Endothelial cell (in vitro differentiated cells): ENCODE measurements at places on chromosomes 12 and 14. TPM values are rescaled to one million over a fixed set of nuclear protein-coding genes. Genes with fewer than 3 reads are reported as not detected.

DNA sequence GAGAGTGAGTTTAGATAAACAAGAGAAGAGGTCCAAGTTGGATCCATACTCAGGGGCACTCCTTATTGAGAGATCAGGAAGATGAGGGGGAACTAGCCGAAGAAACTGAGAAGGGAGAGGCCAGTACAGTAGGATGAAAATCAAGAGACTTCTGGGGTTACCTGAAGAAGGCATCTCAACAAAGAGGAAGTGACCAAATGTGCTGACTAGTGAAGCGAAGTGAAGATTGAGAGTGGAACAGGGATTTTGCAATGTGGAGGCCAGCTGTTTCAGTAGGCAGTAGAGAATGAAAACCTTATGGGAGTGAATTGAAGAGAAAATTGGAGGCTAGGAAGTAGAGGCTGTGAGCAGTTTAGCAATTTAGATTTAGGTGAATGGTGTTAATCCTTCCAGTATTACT is 153.0 kb downstream of the SYNE2 start:
- no peak for DNase-seq
- peaks cover 3% of the 10 kb centered on the region for H3K27me3 ChIP-seq
- no peak overlapping the region for H3K4me3 ChIP-seq

DNA sequence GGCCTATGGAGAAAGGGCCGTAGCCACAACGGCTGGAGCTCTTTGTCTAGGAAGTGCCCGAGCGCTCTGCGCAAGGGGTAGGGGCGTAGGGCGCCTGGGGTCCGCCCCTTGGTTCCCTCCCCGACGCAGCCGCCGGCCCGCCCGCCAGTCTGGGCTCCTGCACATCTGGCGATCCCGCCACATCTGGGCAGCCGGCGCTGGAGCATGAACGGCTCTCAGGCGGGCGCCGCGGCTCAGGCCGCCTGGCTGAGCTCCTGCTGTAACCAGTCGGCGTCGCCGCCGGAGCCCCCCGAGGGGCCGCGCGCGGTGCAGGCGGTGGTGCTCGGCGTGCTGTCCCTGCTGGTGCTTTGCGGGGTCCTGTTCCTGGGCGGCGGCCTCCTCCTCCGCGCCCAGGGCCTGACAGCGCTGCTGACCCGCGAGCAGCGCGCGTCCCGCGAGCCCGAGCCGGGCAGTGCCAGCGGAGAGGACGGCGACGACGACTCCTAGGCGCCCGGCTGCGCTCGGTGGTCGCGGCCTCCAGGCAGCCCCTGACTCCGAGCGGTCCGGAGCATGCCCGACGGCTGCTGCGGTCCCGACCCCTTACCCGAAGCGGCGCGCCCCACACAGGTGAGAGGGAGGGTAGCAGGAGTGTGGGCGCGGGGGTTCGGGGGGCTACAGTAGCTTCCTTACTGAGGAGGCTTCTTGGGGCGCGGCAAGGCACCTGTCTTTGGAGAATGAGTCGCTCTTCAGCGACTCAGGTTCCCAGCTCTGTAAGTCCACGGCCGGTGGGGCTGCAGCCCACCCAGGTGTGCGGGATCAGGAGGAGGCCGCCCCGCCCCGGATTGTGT is at the start of gene SMIM41:
SMIM41 (plus strand) TSS at position 129 of the 827 bp plus-strand sequence; CDS start at position 205, 76 bp downstream.
- no peak for DNase-seq
- peaks cover 8% of the 10 kb centered on the region for H3K27me3 ChIP-seq
- no peak within 1 kb of the TSS for H3K27ac ChIP-seq
- no peak within 1 kb of the TSS for H3K4me3 ChIP-seq
- peaks cover 10% of the 10 kb centered on the region for H3K4me1 ChIP-seq

DNA sequence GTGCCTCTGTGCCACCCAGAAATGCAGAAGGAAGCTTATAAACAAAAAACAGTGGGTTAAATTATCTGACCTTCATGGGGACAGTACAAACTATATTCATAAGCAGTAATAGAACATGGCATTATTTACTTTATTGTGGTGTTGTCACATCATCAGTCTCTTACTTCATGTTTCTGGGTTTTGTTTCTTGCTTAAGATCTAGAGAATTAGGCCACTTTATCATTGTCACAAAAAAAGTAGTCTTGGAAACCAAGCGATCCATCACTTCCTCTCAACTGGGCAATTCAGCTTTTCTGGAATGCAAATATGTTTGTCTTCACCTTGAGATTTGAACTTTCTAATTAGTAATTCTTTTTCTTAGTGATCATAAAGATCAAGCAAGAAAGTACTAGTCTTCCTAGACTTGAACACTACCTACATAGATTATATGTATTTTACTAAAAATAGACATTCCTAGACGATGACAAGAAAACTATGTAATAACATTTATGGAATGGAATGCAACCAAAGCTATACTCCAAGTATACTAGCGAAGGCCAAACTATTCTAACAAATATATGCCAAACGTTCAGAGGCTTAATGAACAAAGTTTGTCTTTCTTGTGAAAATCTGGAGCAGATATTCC is 363.4 kb downstream of the DAD1 start:
- no peak overlapping the region for H3K27ac ChIP-seq
- no peaks in the 10 kb centered on the region for H3K4me1 ChIP-seq
- no peaks in the 10 kb centered on the region for H3K27me3 ChIP-seq
- H3K36me3 ChIP-seq = no peaks in the 10 kb centered on the region

DNA sequence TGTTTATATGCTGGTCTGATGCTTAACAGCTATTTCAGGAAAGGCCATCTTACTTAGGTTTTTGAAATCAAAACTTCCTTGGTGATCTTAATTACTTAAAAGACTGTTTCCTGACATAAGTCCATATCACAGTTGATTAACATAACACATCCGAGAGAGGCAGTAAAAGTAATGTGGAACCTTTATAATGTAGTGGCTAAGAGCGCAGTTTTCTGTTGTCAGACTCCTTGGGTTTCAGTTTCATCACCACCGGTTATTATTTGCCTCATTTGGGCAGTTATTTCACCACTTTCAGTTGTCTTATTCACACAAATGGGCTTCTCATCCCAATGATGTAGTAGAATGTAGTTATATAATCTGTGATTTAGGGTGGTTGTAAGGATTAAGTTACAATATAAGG is 30.9 kb downstream of the TBC1D15 start:
- peaks cover 3% of the 10 kb centered on the region for H3K27me3 ChIP-seq
- no peak overlapping the region for H3K4me3 ChIP-seq
- peaks cover 15% of the 10 kb centered on the region for H3K4me1 ChIP-seq
- no peak overlapping the region for H3K27ac ChIP-seq
- DNase-seq = no peak

- H3K36me3 ChIP-seq = no peaks in the 10 kb centered on the region
- no peak for DNase-seq
Observed at GRCh38 chr12:92255741-92256140, 110.1 kb upstream of the BTG1 start.

- H3K27ac ChIP-seq = no peak overlapping the region
- peaks cover 19% of the 10 kb centered on the region for H3K27me3 ChIP-seq
- peaks cover 30% of the 10 kb centered on the region for H3K4me1 ChIP-seq
- H3K4me3 ChIP-seq = no peak overlapping the region
- peaks cover 13% of the 10 kb centered on the region for H3K36me3 ChIP-seq
- no peak for DNase-seq
Observed at GRCh38 chr12:53756300-53757100, 4.7 kb upstream of the CISTR start.

Gene ASCL1
- total RNA-seq = not detected

DNA sequence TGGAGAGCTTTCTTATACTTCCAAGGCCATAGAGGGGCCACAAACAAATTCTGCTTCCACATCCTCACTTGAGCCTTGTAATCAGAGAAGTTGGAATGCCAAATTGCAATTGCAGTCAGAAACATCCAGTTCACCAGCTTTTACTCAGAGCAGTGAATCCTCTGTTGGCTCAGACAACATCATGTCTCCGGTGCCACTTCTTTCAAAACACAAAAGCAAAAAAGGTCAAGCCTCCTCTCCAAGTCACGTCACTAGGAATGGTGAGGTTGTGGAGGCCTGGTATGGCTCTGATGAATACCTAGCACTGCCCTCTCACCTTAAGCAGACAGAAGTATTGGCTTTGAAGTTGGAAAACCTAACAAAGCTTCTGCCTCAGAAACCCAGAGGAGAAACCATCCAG is 217.1 kb downstream of the AKAP6 start:
- H3K4me3 ChIP-seq = no peak overlapping the region
- DNase-seq = no peak
- no peaks in the 10 kb centered on the region for H3K27me3 ChIP-seq
- H3K27ac ChIP-seq = no peak overlapping the region
- H3K36me3 ChIP-seq = no peaks in the 10 kb centered on the region
- H3K4me1 ChIP-seq = peaks cover 7% of the 10 kb centered on the region

DNA sequence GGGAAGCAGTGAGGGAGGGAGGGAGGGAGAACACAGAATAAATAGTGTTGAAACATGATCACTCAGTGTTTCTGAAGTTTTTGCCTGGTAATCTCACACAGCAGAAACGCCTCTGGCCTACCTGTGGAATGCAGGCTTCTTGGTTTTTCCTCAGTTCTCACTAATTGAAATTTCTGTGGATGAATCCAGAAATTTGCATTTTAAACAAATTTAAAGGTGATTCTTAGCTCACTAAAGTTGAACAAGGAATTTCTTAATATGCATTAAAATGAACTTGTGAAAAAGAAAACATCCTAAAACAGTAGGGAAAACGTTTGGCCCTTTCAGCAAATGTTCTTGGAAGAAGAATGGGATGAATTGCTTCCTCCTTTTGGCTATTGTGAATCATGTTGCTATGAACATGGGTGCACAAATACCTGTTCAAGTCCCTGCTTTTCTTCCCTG is 1.4 kb downstream of the RNASE9 start:
- H3K4me3 ChIP-seq = no peak overlapping the region
- H3K27ac ChIP-seq = no peak overlapping the region
- no peak for DNase-seq
- H3K36me3 ChIP-seq = no peaks in the 10 kb centered on the region

DNA sequence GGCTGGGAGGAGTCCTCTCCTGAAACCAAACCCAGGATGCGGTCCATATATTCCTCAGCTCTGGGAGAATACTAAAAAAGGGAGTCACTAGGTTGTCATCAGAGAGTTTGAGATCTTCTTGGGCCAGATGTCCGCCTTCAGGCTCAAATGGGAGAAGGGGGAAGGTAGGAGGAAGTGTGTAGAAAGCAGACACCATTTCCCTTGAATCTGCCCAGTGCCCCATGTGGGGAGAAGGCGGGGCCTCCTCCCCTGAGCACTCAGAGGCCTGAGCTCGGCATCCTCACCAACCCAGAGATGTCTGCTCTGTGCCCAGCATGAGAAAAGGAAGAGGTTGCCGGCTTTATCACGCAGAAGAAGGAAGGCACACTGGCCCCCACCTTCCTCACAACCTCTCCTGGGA is 37.3 kb downstream of the LTBP2 start:
- H3K27ac ChIP-seq = no peak overlapping the region
- no peak for DNase-seq
- no peak overlapping the region for H3K4me3 ChIP-seq
- no peaks in the 10 kb centered on the region for H3K36me3 ChIP-seq

- H3K4me3 ChIP-seq = no peak overlapping the region
- no peaks in the 10 kb centered on the region for H3K4me1 ChIP-seq
- DNase-seq = no peak
- no peaks in the 10 kb centered on the region for H3K36me3 ChIP-seq
- H3K27ac ChIP-seq = no peak overlapping the region
Observed at GRCh38 chr12:89760783-89761182, 52.1 kb upstream of the ATP2B1 start.

- no peaks in the 10 kb centered on the region for H3K4me1 ChIP-seq
- H3K4me3 ChIP-seq = no peak overlapping the region
- DNase-seq = no peak
- H3K36me3 ChIP-seq = no peaks in the 10 kb centered on the region
Observed at GRCh38 chr12:52296572-52297215, 5.4 kb upstream of the KRT81 start.

Gene PMCH
- total RNA-seq = not detected

Gene BTBD7
- total RNA-seq = 71.1 TPM

GRCh38 chr14:79764323-79764722 is 447.0 kb downstream of the DIO2 start:
- no peak for DNase-seq
- no peaks in the 10 kb centered on the region for H3K27me3 ChIP-seq
- H3K36me3 ChIP-seq = no peaks in the 10 kb centered on the region
- no peak overlapping the region for H3K4me3 ChIP-seq
- H3K27ac ChIP-seq = no peak overlapping the region

DNA sequence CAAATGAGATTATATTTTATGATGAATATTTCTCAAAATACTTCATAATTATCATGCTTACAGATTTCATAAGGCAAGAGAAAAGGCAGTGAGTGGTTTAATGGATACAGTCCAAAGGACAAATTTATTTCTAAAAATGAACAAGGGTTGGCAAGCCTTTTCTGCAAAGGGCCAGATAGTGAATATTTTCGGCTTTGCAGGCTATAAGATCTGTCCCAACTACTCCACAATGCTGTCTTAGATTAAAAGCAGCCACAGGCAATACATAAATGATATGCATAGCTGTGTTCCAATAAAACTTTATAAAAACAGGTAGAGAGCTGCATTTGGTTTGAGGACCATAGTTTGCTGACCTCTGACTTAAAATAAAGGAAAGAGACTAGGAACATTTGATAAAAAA is 42.9 kb upstream of the STK38L start:
- no peaks in the 10 kb centered on the region for H3K4me1 ChIP-seq
- no peak for DNase-seq
- no peaks in the 10 kb centered on the region for H3K36me3 ChIP-seq
- H3K27me3 ChIP-seq = no peaks in the 10 kb centered on the region

GRCh38 chr14:45426685-45427282 is 173.8 kb upstream of the MIS18BP1 start:
- H3K4me1 ChIP-seq = no peaks in the 10 kb centered on the region
- no peak overlapping the region for H3K27ac ChIP-seq
- no peaks in the 10 kb centered on the region for H3K27me3 ChIP-seq
- H3K36me3 ChIP-seq = no peaks in the 10 kb centered on the region

DNA sequence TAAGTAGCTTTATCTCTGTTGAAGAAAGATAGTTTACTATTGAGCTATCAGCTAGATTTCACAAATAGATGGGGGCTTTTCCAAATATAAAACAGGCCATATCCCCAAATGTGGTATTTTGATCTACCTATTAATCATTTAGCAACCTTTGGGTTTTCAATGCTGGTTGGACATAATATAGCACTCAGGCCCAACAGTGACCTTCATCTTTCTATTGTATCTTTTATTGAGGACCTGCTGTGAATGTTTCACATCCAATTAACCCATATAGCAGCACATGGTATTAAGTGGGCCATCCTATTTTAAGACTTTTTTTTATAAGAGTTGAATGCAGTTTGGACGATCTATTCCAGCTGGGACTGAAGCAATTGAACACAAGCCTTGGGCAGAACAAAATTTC is 10.0 kb upstream of the NR1H4 start:
- peaks cover 3% of the 10 kb centered on the region for H3K4me1 ChIP-seq
- H3K27me3 ChIP-seq = no peaks in the 10 kb centered on the region
- DNase-seq = no peak
- H3K36me3 ChIP-seq = no peaks in the 10 kb centered on the region
- no peak overlapping the region for H3K4me3 ChIP-seq
- H3K27ac ChIP-seq = no peak overlapping the region
